ENCODE measurements at places on chromosomes 11 and 22.

DNA sequence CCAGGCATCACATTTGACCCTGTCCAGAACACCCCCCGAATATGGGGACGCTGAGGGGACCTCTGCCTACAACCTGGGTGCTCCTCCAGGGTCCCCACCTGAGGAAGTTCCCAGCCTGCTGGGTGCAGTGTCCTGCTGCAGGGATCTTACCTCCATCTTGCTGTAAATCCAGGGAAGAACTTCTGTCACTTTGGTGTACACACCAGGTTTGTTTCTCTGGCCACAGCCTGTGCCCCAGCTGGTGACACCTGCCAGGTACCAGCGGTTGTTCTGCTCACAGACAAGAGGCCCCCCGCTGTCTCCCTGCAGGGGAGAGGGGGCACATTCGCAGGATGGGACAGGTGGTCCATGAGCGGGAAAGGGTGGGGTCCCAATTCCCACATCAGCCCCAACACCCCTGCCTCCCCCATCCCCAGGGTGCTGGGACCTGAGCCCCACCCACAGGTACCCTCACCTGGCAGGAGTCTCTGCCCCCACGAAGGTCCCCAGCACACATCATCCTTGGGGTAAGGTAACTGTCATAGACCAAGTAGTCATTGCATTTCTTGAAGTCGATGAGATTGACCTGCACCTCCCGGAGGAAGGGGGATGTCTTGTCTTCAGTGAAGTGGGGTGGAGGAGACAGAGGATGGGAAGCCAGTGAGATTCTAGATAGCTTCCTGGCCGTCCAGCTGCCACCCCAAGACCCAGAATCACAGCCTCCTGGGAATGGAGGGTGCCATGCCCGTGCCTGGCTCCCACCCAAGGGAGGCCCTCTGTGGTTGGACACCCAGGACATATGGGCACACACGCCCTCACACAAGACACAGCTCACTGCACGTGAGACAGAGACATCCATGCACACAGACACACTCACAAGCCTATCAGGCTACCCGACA, 25.5 kb downstream of the TMPRSS13 start:
- DNase-seq: no peak

DNA sequence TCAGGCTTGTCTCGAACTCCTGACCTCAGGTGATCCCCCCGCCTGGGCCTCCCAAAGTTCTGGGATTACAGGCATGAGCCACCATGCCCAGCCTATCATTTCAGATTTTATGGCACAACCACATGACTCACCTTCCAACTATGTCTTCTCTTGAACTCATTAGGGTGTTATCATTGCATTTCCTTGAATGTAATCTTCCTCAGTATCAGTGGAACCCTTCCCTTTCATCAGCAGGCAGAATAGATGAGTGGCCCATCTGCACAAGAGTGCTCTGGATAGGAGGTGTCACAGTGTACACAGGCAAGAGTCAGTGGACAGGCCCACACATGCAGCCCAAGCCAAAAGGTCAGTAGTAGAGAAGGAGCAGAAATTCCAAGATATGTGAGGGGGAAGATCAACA, 29.1 kb upstream of the AQP11 start:
- DNase-seq: no peak

- DNase-seq: no peak
Measured at GRCh38 chr11:29293825-29294224, 723.0 kb downstream of the KCNA4 start.

GRCh38 chr22:46635756-46636155, 15.6 kb downstream of the GRAMD4 start:
- DNase-seq: no peak

DNA sequence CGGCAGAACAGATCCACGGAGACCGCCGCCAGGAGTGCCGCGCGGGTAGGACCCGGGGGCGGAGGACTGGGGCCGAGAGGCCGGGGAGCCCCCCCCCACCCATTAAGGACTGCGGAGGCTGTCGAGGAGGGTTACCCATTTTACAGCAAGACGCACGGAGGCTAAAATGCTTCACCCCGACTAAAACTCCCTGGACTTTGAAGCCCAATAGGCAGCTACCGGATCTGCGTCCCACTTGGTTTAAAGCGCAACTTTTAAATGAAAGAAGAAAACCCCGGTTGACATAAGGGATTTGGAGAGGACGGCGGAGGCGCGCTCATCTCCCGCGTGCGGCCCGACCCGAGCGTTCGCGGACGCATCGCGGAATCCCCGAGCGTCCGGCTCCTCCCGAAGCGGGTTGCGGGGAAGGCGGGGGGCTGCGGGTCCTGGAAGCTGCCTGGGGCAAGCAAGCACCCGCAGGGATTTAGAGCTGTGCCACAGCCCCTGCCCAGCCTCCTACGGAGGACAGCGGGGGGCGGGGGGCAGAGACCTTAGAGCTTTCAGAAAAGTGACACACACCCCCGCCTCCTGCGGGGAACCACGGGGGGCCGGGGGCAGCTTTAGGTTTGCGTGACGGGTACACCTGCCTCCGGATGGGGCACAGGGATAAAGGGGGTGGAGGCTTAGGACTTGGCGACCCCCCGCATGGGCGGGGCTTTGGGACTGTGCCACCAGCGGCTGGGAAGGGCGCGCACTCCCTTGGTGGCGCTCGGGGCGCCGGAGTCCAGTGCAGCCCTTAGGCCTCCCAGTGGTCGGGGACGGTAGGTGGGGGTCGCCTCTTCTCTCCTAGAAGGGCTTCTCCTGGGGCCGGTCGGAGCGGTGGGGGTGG, 760 bp upstream of the CELSR1 start:
- DNase-seq: no peak

DNA sequence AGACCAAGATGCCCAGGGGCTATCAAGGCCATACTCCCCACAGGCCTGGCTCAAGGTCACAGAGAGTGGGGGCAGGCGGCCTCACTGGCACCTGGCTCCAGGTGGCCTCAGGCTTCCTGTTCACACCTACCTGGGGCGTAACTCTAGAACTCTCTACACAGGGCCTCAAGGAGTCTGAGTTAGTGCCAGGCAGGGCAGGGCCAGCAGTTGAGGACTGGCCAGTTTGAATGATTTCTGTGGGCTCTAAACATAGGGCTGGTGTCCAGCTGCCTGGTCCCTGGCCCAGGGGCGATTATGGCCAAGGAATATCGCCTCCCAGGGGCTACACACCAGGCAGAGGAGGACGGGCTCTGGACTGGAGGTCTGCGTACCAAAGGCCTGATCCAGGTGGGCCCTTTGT, 79.2 kb downstream of the WNT7B start:
- DNase-seq: no peak

- DNase-seq: no peak
Measured at GRCh38 chr22:50289942-50290630, 17.4 kb downstream of the PLXNB2 start.

All from activated CD4-positive, alpha-beta T cell treated with anti-CD3 and anti-CD28 coated beads, Interleukin-2, amount 50 U/mL, for 24 hours (primary cell).